ENCODE measurements at places on chromosomes 1 and 21.

DNA sequence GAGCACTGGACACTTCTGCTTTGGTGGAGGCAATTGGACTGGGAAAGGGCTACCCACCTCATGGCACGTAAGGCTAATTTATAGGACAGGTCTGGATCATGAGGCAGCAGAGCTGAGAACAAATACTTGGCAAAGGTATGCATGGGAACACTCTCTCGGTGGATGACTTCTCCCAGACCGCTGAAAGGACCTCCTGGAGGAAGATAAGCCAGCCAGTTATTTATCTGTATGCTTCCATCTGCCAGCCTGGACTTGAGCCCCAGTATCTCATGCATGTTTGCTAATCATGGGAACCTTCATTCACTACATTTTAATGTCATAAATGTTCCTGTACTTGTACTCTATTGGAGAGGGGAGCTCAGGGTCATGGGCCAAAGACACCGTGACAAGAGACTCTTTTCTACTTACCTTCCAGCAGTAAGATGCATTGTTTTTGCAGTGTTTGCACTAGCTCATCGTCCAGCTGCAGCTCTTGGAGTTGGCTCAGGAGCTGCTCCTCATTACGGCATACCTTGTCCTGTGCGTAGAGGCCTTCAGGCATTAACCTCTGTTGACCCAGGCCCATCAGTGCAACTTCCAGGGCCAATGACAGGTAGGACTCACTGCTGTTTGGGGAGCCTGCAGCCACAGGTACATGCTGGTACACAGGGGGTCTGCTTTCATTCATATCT, 23.7 kb downstream of the UROD start:
- DNase-seq: no peak

- no peak for DNase-seq
Measured at GRCh38 chr1:219185486-219186117, 11.9 kb downstream of the LYPLAL1 start.

DNA sequence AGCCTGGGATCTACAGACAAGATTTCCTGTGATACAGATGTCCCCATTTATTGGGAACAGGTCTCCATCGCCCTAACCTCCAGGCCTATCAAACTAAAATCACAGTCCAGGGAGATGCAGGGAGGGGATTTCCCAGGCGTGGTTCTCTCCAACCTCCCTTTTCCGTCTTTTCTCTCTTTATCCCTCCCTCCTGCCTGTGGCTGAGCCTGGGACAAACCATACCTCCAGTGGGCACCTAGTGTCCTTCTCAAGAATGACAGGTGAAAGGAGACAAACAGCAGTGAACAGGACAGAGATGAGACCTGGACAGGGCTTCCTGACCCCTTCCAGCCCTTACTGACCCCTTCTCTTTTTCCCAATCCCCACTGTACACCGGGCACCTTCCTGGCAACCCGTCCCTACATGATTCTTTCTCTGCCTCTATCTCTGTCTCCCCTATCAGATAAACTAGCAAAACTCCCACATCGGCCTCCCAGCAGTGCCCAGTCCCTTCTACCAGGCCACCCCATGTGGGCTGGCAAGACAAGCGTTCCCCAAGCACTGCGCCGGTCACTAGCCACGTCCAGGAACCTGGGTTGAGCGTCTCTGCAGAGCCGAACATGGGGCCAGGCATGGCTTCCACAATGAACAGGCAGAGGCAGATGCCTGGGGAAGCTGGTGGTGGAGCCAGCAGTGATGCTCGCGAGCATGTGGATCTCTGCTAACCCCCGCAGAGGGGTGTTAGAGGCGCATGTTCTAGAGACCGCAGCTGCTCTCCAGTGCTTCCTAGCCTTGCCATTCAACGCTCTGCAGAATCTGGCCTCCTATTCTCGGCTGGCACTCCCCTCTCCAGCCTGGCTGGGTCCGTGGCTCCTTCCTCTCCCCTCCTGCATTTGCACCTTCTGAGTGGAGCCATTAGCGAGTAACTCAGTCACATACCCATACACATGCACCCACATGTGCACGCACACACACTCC, 54.7 kb downstream of the ELK4 start:
- peak; percentile 38 for DNase-seq

- no peak for DNase-seq
Measured at GRCh38 chr1:186014370-186015037, 280.3 kb downstream of the HMCN1 start.

- DNase-seq: no peak
Measured at GRCh38 chr1:36174713-36175112, 18.8 kb downstream of the MAP7D1 start.

GRCh38 chr1:178458203-178458602, 38.6 kb downstream of the CLEC20A start:
- DNase-seq: no peak

- DNase-seq: no peak
Measured at GRCh38 chr1:207140536-207140935, 36.5 kb downstream of the C4BPA start.

- DNase-seq: no peak
Measured at GRCh38 chr1:98669355-98670296, 8.1 kb downstream of the SNX7 start.

- no peak for DNase-seq
Measured at GRCh38 chr1:213201380-213202155, 150.5 kb downstream of the RPS6KC1 start.

- DNase-seq: no peak
Measured at GRCh38 chr1:60571811-60572210, 498.2 kb upstream of the C1orf87 start.

DNA sequence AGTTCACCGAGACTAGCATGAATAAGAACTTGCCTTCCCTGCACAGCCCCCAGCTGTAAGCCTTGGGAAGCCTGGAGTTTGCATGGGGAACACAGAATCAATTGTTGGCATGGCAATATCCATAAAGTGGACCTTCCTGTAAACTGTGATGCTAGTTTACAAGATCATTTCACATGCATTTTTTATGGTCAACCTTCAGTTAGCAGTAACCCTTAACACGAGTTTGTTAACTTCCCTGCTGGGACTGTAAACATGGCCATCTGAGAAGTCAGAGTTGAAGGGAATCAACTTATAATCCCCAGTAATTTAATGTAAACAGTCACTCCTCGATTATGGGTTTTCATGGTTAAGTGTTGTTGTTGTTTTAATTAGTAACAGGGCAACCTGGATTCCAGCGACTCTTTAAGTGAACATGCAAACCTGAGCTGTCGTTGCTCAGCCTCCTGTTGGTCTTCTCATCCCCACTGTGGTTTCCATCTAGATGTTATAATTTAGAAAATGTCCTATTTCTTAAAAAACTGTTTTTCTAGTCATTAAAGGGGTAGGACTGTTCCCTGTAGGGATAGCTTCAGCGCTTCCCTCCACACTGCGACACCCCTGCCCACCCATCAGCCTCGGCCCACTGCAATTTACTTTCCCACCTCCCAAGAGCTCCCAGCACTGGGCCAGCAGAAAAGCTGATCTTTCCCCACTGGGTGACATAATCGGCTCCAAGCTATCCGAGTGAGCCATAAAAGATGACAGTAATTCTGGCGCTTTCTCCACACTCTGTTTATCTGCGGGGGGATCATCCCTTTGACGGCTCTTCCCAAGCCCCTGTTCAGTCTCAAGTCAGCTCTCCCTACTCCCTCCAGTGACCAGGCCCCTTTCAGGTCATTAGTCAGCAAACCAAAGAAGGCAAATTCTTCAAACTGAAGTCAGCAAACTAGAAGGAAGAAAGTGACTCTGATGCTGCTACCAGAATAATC, 107.6 kb upstream of the IPO9 start:
- DNase-seq: no peak

GRCh38 chr1:51175278-51175677, 60.8 kb upstream of the RNF11 start:
- no peak for DNase-seq

DNA sequence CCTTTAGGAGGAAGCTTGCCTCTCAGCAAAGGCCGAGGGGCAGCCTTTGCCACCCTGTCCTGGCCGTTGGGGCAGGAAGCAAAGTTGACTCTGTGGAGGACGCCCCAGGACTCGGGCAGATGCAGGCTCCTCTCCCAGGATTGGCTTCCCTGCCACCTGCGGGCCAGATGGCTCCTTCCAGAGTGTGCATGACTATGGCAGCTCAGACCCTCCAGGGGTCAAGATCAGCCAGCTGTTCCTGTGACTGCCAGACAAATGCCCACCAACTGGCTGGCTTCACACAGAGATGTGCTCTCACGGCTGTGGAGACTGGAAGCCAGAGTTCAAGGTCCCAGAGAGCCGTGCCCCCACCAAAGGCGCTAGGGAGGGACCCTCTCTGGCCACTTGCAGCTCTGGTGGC, 87.0 kb upstream of the VAMP3 start:
- DNase-seq: no peak

DNA sequence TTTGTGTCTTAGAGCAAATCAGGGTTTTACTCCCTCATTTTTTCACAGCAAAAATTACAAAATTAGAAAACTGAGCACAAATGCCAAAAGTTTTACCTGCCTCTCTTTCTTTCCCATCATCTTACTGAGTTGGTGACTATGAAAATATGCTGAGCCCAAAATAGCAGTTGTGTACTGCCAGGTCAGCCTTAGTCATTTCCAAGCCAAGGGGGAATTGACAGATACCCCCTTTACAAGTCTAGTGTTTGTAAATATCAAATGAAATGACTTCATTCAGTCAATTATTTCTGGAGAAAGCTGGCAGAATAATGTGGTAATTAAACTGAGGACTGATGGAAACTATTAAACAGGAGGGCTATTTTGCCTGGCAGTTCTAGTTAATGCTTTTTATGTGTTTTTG, 11.4 kb upstream of the GORAB start:
- DNase-seq: no peak

DNA sequence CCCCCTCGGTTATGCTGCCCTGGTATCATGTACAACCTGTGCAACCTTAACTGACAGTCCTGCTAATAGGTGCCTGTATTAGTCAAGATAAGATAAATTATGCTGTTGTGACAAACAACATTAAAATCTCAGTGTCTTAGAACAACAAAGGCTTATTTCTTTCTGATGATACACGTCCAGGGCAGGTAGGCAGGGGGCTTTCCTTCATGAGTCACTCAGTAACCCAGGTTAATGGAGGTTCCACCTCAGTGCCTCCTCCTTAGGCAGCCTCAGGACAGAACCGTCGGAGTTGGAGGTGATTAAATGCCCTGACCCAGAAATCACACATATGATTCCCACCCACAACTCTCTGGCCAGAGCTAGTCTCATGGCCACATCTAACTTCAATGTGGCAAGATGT, 94.6 kb upstream of the CASZ1 start:
- no peak for DNase-seq

DNA sequence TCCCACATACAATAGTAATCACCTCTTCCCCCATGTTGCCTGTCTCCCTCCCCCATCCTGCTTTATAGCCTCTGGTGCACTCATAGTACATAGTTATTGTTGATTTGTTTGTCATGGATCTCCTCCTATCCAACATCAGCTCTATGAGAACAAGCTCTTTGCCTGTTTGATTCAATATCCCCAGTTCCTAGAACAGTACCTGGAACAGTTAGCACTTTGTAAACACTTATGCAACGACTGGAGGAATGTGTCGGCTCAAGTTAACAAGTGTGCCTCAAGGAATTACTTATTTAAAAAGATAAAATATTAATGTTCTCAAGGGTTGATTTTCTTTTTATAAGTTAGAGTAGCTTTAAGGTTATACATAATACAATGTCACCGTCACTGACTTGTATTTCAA, 271.6 kb upstream of the KAZN start:
- no peak for DNase-seq

- no peak for DNase-seq
Measured at GRCh38 chr1:204545202-204545601, 29.0 kb downstream of the MDM4 start.

DNA sequence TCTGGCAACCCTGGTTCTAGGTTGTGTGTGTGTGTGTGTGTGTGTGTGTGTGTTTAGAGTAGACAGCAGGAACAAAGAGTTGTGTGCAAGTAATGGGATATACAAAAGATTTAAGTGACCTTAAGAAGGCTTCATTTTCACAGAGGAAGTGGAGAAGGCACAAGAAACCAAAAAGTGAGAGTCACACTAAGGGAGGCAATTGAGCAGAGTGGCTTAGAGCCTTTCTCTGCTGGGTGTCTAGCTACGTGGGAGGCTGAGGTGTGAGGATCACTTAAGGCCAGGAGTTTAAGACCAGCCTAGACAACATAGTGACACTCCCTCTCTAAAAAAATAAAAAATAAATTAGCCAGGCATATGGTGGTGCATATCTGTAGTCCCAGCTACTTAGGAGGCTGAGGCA, 44.4 kb upstream of the HAO2 start:
- no peak for DNase-seq

DNA sequence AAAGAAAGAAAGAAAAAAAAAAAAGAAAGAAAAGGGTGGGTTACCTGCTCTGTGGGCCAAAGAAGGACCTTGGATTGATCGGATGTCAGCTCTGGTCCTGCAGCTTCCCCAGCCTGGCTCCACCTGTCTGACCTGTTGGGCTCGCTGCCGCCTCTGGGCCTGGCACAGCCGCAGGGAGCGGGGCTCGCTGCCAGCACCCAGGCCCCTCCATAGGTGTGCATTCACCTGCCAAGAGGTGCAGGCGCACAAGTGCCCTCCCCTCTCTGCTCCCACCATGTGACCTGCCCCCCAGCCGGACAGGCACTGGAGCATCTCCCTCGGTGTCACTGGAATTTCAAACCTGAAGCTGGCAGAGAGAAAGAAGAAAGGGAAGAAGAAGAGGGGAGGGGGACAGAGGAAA, 33.1 kb upstream of the GPR157 start:
- DNase-seq: no peak

- no peak for DNase-seq
Measured at GRCh38 chr1:109636201-109636952, 16.7 kb downstream of the AMPD2 start.

- no peak for DNase-seq
Measured at GRCh38 chr1:115090540-115090939, 1.2 kb upstream of the TSPAN2 start.

GRCh38 chr1:52554267-52554640, 1.4 kb upstream of the TUT4 start:
- DNase-seq: no peak

DNA sequence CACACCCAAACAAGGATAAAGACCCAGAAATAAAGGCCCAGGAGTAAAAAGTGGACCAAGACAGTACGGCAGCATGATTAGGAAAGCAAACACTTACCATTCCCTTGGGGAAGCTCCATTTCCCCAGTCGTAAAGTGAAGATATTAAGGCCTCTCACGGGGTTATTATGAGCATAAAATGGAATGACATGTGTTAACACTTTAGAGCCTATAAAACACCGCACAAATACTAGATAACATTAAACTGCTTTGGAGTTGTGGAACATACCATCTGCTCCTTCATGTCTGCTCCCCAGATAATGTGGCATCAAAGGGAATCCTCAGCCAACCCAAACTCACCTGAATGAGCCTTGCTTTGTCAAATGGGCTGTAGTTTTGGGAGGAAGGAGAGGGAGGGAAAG, 8.9 kb upstream of the ITLN2 start:
- no peak for DNase-seq

GRCh38 chr21:42681296-42682206, 28.1 kb downstream of the PDE9A start:
- no peak for DNase-seq

All from dorsolateral prefrontal cortex (tissue), 122 donors.